NB4 (cell line): ENCODE measurements at places on chromosomes 13 and 19.

DNA sequence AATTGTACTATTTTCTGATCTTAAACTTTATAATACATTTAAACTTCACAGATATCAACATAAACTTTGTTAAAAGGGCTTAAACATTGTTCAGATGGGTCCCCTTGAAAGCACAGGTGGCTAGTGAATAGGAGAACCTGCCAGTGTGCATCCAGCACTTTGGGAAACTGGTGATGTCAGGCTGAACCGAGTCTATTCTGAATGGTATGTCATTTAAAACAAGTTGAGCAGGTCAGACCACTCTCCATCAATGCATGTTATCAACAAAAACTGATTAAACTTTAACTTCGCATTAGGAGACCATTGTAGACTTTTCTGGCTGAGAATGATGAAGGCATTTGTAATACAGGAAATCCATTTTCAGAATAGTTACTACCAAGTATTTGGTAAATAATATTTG, 50.1 kb upstream of the FREM2 start:
- DNase-seq, result no peak

- DNase-seq, result peak; percentile 76
Measured at GRCh38 chr19:46351241-46352041, 4.6 kb downstream of the PPP5C start.

DNA sequence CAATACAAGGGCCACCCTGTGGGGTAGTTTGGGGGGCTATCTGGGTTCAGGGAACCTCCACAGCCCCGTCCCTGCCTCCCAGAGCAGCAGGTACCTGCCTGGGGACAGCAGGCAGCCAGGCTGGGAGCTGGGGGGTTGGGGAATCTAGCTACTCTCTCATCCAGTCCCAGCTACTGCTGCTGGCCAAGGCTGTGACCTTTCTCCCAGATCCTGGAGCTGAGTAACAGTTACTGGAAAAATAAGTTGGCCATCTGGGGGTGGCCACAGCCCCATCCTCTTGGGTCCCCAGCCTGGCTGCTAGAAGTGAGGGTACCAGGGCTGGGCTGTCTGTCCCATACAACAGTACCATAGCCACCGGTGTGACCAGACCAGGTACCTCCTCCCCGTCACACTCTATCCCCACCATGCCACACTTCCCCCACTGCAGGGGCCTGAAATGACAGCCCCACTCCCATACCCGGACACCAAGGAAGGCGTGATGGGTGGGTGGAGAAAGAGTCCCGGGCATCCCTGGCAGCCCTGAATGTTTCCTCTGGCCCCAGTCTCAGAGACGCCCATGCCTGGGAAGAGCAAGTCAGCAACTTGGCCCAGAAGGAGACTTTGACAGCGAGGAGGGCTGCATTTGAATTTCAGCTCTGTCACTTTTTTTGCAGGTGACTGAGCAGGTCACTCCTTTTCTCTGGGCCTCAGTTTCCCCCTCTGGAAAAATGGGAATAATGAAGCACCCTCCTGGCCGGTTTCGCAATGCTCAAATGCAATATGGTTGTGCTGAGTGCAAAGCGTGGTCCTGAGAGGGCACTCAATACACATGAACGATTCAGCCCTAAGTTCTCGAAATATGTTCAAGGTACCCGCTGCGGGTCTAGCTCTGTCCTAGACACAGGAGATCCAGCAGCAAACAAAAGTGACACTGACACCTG, 30.7 kb upstream of the NFIC start:
- DNase-seq, result no peak

- no peak for DNase-seq
Measured at GRCh38 chr19:45674946-45675345, 6.9 kb downstream of the GIPR start.

DNA sequence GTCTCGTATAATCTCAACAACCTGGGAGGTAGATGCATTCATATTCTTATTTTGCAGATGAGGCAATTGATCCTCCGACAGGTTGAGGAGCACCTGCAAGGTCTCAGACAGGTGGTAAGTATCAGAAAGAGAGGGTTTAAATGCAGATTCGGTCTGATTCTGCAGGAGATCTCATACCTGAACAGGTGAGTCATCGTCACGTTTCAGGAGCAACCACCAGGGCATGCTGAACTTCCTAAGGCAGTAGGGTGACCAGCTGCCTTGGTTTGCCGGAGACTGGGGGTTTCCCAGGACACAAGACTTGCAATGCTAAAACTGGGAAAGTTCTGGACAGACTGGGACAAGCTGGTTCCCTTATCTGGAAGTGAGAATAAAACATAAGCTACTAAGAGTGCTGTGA, 68.8 kb upstream of the TSHZ3 start:
- DNase-seq, result no peak

DNA sequence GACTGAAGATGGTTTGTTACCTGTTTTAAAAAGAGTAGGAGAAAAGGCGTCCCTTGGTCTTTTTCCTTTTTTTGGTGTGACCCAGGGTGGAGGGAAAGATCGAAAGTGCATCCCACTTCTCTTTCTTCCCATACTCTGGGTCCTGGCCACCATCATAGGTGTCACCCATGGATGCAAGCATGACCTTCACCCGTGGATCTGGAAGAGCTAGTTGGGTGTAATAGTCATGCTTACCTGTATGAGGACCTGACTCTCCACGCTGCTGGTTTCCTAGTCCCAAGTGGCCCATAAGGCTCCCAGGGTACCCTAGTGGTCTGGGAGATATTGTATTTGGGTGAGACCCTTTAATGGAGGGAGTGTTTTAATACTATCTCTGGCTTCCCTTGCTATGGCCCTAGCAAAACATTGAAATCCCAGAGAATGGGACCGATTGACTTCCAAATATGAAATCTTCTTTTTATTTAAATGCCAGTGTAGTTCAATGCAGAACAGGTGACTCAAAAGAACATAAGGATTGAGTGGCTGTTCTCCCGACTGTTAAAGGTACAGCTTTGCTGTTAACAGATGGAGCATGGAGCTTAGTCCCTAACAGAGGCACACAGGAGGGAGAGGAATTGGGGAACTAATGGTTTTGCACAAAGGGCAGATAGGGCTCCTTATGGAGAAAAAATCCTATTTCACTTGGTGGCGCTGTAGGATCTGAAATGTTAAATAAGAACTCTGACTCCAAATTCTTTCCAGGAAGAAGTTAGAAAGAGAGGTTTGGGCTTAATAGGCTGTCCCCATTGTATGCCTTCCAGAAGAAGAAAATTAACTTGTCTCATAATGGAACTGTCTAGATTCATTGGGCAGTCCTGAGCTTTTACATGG, 7.0 kb upstream of the ZNF550 start:
- peak; percentile 36 for DNase-seq

DNA sequence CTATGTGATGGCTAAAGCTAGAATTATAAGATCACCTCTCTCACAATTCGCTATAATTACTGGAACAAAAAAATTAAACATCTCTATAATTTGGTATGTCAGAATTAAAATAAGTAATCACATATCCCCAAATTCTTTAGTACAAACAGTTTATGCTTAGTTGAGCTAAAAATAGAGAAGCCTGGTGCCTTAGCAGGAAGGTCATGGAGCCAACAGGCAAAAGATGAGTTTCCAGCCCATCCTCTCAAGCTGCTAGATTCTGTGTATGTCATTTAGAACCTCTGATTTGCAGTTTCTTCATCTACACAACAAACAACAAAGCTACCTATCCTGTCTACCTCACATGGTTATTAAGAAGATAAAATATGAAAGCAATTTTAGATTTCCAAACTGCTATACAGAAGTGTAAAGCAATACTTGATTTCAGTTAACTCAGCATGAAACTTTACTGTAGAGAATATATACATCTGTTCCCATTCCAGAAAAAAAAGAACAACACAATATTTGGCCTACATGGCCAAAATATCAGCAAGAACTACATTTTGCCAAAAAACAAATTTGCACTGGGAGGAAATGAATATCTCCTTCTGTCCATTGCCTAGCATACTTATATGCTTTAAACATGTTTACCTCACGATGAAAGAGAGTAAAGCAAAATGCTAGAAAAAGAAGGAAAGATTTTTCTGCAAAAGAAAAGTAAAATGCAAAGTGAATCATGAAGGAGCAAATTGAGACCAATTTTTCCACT, 294.0 kb upstream of the MIR17HG start:
- no peak for DNase-seq

DNA sequence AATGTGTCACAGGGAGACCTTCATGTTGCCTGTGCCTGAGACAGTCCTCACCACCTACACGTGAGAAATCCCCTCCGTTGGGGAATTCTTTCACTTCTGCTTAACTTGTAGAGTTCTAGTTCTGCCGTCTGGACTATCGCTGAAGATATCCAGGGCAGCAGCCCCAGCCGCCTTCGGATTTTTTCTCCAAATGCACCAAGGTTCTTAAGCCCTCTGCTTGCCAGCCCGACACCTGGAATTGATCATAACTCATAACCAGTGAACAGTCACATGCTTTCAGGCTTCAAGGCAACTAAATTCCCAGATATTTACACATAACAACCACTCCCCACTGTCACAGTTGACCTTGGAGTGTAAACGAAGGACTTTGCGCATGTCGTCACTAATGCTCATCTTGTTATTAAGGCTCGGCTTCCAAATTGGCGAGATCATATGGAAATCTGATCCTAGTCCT, 114.4 kb downstream of the RAB20 start:
- DNase-seq, result no peak
